ENCODE measurements at places on chromosomes 7 and 10.

DNA sequence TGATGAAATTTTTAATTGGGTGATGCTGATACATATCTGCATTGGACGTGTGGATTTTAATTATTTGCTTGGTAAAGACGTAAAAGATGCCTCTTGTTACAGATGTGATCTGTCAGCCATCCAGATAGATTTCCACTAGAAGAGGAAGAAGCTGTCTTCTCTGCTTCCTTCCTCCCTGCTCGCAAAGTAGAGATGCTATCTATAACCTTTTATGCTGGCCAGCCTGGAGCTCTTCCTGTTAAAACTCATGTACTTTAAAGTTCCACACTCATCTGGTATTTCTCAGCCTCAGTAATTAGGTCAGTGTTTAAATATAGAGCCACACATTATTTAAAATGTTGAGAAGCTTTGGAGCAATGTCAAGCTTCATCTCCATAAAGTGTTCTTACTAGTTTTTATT, 51.2 kb upstream of the TMEM229A start:
- DNase-seq: no peak

- DNase-seq: no peak
Measured at GRCh38 chr10:59885430-59886134, 20.8 kb downstream of the CCDC6 start.

GRCh38 chr7:11466517-11467105, 365.4 kb downstream of the THSD7A start:
- DNase-seq: no peak

DNA sequence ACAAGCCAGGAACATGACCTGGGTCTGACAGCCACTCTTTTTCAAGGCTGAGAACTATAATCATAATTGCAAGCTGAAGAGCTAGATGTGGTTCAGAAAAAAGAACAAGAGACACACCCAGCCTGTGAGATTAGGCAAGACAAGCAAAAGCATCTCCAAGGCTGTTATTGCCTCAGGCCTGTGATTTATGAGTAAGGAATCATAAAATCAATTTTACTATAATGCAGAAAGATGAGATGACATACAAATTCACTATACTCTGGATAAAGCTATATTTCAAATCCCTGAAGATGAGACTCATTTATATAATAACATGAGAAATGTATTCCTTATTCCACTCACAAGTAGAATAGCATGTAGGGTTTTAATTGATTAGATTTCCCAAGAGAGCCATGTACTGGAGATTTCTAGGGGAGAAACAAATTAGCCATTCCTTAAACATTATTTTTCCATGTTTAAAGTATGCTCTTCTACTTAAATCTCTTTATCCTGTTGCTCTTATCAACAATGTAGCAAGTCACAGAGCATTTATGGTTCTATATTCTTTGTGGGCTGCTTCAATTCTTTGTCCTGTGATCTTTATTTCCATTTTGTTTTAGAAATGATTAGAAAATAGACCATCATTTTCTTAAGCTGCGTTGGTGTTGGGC, 47.4 kb downstream of the FHIP2A start:
- DNase-seq: no peak

DNA sequence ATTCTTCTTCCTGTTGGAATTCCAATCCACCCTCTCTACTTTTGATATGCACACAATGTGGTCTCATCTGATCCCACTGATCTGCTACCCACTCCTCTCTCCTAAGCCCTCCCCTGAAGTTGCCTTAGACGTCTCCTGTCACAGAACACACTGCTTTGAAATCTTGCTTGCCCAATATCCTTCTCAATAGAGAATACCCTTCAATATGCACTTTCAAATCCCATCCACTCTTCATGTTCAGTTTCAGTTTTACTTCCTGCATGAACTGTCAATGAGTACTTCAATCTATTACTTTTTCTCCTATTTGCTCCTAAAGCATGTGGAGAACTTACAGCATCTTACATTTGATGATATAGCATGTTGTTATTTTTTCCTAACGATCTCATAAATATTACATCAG, 93.5 kb downstream of the UPF2 start:
- no peak for DNase-seq

GRCh38 chr7:12941512-12941911, 254.1 kb downstream of the ARL4A start:
- DNase-seq: no peak

GRCh38 chr10:91335147-91335546, 75.0 kb upstream of the HECTD2 start:
- DNase-seq: no peak

GRCh38 chr10:68560943-68561864, 1.1 kb downstream of the TET1 start:
- no peak for DNase-seq

- no peak for DNase-seq
Measured at GRCh38 chr10:49463605-49464004, 67.7 kb upstream of the DRGX start.

DNA sequence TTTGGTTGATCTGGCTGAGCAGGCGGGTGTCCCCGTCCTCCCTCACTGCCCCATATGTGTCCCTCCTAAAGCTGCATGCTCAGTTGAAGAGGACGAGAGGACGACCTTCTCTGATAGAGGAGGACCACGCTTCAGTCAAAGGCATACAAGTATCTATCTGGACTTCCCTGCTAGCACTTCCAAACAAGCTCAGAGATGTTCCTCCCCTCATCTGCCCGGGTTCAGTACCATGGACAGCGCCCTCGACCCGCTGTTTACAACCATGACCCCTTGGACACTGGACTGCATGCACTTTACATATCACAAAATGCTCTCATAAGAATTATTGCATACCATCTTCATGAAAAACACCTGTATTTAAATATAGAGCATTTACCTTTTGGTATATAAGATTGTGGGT, 26.9 kb upstream of the TRIM56 start:
- DNase-seq: peak; percentile 52

DNA sequence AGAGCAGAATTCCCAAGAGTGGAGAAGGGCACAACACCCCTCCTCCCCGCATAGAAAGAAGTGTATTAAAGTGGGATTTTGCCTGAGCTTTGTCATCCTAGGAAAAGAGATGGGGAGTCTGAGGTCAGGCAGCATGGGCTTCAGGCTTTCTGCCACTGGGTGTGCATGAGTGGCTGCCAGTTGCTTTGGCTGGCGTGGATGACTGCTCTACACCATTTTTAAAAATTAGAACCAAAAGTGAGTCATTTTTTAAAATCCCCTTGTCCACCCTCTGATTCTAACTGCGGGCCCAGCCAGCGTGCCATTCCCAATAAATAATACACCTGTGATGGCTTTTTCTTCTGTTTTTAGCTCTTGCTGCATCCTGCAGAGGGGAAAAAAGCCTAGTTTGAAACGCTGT, 13.4 kb downstream of the SLC29A3 start:
- no peak for DNase-seq

- no peak for DNase-seq
Measured at GRCh38 chr7:93890041-93890463, 501 bp downstream of the TFPI2 start.
